NCI-H2171 treated with DMSO at 0.1 percent for 48 hours (cell line): ENCODE measurements at places on chromosomes 3 and 15.

- no peak for DNase-seq
Observed at GRCh38 chr3:171677706-171678105, 132.6 kb downstream of the PLD1 start.

GRCh38 chr15:68788264-68788624, 32.5 kb downstream of the ANP32A start:
- DNase-seq: no peak

DNA sequence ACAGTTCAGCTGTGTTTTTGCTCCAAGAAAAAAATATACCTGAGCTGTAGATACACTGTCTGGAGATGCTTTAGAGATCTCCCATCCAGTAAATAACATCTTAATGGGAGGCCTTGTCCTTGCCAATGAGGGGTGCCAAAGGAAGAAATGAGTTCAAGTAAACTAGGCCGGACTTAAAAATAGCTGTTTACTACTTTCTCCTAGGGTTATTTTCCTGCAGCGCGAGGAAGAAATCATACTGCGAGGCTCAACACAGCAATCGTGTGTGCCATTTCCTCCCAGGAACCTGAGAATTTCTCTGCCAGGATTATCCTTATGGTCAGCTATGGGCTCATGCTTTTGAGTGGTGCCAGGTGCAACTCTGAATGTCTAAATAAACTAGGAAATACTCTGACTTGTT, 71.9 kb downstream of the CMTM8 start:
- DNase-seq: no peak

GRCh38 chr15:90400759-90401314, 12.8 kb downstream of the IQGAP1 start:
- DNase-seq: peak; percentile 78

DNA sequence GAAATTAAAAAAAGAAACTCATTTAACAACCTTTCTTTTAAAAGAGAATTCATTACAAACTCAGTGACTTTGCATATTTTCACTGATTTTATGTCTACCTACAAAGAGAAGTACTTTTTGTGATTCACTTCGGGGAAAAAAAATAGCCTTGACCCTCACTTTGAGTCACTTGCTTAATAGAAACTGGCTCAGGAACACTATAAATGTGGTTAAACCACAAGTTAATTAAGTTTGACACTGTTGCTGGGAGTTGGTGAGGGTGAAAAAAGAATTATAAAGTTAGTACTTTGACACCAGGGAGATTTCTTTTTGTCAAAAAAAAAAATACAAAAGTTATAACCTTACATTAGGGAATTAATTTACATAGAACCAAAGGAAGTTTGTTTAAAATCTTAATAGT, 810.9 kb downstream of the NR2F2 start:
- no peak for DNase-seq

DNA sequence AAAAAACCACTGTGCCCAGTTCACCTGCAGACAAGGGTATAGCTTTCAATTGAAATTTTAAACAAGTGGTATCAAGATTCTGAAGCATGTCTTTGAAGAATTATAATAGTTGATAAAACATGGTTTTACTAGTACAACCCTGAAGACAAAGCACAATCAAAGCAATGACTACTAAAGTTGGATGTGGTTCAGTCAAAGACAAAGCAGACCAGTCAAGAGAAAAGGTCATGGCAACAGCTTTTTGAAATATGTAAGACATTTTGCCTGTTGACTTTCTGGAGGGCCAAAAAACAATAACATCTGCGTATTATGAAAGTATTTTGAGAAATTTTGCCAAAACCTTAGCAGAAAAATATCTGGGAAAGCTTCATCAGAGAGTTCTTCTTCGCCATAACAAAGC, 1393.6 kb downstream of the SI start:
- DNase-seq: no peak

DNA sequence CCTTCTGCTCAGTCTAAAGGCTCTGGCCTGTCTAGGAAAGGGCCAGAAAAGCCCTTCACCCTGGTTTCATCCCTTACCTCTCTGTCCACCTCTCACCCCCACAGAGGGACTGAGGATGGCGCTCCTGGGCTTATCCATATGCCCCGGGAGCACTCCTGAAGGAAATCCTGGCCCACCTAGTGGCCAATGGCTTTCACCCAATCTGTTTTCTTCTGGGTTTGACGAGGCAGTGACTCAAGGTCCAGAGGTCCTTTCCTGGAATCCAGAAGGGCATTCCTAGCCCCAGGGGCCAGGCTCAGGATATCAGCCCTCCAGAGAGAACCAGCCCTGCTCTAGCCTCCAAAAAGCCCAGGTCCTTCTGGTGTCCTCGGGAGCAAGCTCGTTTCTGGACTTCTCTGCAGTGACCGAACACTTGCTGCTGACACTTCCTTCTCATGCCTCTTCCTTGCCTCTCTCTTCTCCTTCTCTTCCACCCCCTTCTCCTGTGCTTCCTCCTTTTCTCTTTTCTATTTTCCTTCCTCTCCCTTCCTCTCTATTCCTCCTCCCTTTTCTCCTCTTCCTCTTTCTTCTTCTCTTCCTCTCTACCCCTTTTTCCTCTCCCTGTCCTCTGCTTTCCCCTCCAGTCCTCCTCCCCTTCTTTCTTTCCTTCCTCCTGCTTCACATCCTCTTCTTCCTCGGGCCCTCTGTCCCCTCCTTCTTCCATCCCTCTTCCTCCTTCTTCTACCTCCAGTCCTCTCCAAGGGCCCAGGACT, 59.6 kb downstream of the RHCG start:
- DNase-seq: no peak

- DNase-seq: no peak
Observed at GRCh38 chr3:14823910-14824629, 5.3 kb downstream of the FGD5 start.

- no peak for DNase-seq
Observed at GRCh38 chr3:51670053-51670822, 814 bp upstream of the TEX264 start.

GRCh38 chr15:96359616-96360521, 29.4 kb downstream of the NR2F2 start:
- DNase-seq: no peak

DNA sequence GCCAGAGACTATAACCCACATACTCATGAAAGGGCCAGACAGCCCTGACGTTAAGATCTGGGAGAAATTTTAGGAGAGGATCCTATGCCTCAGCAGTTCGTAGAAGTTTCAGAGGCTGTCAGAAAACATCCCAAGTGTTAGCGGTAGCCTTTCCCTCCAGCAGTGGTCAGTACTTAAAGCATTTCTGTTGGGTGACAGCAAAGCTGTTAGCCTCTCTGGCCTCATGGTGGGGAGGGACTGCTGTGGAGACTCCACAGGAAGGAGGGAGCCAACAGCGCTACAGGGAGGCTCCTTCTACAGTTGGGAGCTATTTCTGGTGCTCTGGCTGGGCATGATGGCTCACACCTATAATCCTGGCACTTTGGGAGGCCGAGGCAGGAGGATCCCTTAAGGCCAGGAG, 27.4 kb downstream of the IDH2 start:
- no peak for DNase-seq

DNA sequence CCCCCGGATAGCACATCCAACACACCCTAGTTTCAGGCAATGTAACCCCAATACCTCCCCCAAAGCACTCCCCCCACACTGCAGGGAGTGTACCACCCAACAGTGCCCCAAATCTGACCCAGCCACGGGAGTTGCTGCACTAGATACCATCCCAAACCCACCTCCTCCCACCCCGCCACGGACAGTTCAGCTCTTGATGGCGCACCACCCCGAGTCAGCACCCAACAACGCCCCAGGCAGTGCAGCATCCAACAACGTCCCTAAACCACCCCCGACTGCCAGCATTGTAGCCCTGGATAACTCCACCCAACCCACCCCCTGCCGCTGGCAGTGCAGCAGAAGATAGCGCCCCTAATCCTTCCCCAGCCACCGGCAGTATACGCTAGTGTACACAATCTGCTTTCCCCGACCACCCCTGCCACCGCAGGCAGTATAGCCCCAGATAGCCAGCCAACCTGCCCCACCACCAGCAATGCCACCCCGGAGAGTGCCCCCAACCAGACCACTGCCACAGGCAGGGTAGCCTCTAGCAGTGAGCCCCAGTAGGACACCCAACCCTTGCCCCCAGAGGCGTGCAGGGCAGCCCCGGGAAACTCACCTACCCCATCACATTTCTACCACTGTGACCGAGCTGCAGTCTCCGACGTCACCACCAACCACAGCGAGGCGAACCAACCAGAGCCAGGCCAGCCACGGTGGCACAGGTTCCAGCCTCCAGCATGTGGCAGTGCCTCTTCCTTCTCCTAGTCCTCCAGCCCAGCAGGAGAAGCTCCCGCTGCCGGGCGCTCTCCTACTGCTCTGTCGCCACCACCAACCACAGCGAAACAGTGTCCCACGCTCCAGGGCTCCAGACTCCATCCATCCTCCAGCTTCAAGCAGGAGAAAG, 178.1 kb downstream of the POTEB3 start:
- no peak for DNase-seq

DNA sequence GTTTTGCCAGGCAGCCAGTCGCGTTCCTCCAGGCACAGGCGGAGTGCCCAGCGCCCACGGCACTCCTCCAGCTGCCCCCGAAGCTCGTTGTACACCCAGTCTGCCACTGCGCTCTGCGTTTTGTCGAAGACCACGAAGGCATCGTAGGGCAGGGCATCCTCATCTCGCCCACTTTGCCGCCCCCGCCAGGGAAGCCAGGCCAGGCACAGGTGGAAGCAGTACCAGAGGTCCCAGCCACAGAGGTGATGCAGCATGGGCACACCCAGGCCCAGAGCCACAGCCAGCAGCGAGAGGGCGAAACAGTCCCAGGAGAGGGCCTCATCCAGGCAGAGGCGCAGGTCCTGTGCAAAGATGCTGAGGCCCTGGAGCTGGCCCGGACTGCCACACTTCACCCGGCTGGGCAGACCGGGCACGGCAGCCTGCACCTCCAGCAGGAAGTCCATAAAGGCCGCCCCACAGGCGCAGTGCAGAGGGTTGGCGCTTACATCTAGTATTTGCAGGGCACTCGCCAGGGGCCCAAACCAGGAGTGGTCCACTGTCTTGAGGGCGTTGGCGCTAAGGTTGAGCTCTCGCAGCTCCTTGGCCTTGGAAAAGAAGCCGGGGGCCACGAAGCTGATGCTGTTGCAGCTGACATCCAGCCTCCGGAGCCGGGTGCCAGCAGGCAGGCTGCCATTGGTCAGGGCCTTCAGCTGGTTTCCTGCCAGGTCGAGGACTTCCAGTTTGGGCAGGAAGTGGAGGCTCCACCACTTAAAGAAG, 3.7 kb downstream of the TLR9 start:
- no peak for DNase-seq

- no peak for DNase-seq
Observed at GRCh38 chr3:29655015-29655747, 374.3 kb downstream of the RBMS3 start.

DNA sequence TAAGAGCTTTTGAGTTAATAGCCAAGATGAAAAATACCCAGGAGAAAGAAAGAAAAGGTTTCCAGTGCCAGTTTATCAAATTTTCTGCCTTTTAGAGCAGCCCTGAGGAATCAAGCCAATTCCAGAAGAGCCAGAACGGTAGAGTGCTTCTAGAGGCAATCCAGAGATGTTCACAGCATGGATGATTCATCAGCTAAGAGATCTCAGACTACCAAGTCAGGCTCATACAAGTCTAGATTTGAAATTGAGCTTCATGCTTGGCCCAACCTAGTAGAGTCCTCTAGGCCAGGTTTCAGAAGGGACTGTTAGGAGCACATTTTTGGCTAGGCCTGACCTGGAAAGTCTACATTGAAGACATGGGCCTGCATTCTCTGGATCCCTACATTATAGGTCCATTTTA, 15.5 kb downstream of the WDR48 start:
- no peak for DNase-seq

DNA sequence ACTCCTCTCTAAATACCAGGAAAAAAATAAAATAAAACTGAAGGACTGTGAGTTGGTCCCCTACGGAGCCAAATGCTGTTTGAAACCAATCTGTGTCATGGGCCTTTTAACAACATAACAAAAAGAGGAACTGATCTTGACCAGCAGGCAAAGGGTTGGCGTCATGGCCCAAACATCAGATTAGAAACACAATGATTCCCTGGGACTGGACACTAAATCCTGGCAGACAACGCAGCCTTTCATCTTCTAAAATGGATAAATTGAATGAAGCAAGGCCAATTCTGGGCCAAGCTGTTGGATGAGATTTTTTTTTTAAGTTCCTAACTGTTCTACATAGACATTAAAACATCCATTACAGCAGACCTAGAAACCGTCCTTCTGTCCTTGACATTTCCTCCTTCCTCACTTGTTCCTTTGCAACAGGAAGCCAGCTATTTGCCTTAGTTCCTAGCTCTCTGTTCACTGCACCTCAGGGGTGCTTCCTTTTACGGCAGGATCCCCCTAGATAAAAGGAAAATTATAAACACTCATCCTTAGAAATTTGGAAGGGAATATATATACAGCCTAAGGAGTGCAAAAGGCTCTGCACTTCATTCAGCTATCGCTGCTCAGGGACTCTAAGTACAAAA, 21.6 kb upstream of the TAFA4 start:
- no peak for DNase-seq

- DNase-seq: no peak
Observed at GRCh38 chr3:153355559-153355958, 193.5 kb downstream of the RAP2B start.

DNA sequence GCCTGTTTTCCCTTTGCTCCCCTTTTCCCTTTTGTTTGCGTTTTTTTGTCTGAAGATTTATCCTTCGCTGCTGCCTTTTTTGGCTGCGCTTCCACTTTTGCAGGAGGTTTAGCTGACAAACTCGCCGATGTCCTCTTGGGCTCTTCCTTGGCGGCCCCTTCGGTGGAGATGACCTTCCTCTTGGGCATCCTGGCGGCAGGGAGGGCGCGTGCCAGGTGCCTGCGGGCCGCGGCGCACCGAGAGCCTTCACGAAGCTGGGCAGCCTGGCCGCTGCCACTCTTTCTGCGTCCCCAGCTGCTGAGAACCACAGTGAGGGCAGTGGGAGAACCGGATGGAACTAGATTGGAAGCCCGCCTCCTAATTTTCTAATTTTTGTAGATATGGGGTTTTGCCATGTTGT, 197.1 kb upstream of the C2CD4B start:
- DNase-seq: no peak

DNA sequence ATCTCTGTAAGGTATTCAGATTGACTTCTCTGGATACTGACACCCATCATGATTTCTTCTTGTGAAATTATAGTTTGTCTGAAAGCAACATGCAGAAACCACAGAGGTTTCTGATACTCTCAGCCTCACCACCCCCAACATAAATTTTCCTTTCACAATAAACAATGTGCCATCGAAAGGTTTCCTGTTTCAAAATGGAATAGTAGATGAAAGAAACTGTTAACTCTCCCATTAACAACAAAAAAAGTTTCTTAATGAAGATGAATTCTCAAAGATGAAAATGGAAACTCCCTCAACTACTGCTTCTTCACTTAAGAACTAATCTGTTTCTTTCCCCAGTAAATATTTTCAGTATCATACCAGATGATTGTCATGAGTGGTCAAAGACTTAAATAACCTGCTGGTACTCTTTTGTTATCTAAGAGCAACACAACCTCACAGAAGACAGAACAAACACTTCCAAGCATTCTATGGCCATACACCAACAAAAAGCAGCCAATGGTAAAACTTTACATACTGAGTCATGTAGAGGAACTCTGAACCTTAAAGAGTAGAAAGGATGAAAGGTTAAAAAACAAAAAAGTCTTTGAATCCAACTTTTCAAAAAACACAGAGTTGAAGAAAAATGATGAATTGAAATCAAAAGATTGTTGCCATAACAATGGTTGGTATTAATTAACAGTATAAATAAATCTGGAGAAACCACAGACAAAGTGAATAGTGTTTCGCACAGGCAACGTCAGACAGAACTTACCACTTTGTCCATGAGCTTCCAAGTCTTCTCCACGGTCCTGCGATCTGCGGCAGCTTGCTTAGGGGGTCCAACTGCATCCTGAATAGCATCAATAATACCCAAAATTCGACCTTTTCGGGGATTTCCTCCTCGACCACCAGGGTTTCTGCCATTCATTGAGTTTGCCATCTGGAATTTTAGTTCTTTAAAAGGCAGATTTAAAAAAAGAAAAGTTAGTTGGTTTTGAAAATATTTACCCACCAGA, 1.9 kb downstream of the CBLB start:
- no peak for DNase-seq
